ENCODE measurements at places on chromosomes 1 and 21.

- no peak for DNase-seq
These were observed 180.4 kb downstream of the FOXD2 start for GRCh38 chr1:47618222-47618720.

GRCh38 chr1:36172983-36173382 lies 17.0 kb downstream of the MAP7D1 start:
- DNase-seq, result no peak

DNA sequence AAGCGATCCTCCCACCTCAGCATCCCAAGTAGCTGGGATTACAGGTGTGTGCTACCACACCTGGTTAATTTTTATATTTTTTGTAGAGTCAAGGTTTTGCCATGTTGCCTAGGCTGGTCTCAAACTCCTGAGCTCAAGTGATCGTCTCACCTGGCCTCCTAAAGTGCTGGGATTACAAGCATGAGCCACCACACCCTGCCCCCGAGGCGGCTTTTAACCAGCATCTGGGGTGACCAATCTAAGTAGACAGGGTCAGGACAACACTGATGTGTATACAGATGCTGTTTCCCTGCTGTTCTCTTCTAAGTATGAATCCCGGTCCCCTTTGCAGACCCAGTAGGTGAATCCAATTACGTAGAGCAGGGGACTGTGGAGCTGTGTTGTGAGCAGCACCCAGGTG lies 23.9 kb downstream of the THAP3 start:
- no peak for DNase-seq

DNA sequence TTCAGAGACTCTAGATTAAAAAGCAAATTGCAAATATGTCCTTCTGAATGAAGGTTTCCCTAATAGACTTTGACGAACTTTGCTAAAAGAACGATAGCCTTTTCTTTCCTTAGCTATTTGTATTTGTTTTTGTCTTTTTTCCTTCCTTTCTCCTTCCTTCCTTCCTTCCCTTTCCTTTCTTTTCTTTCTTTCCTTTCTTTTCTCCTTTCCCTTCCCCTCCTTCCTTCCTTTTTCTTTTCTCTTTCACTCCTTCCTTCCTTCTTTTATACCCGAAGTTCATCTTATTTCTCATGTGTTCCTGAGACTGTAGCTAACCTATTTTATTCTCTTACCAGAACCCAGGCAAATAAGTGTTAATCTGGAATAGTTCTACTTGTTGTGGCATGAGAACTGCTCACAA lies 381.2 kb upstream of the RUNX1 start:
- no peak for DNase-seq

DNA sequence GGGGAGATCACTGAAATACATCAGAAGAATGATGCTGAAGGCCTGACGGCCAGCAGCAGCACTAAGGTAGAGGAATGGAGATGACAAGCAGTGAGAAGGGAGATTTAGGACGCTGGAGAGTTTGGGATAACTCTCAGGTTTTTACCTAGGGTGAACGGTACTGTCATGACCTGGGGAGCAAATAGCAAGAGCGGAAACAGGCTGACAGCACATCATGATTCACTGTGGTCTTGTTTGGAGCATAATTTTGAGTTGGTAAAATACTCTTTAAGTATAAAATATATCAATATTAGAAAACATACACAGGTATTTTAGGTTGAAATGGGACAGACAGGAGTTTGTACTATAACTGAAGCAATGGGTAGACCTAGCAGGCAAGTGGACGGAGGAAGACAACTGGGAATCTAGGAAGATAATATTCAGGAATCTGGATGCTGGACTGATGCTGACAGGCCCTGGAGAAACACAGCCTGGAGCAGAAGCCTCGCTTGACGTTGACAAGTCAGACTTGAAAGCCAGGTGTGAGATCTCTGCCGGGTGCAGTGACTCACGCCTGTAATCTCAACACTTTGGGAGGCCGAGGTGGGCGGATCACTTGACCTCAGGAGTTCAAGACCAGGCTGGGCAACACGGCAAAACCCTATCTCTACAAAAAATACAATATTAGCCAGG lies 33.3 kb downstream of the ALG14 start:
- no peak for DNase-seq

DNA sequence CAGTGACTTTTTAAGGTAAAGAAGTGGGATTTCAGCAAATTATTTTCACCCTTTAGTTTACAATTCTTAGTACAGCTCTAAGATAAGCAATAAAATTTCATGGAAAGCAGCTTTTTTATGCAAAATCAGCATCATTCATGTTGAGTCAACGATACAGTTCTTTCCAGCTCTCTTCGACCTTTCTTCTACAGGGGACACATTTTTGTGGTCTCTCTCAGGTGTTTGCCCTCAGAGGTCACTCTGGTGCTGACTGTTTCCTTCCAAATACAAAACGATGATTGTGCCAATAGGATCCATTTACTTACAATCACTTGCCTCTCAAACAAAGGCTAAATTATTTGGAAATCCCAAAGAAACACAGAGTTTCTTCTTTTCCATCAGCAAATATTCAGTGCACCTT lies 51.0 kb downstream of the PSMG1 start:
- no peak for DNase-seq

All from CD4-positive, alpha-beta T cell treated with Interleukin-12 subunit alpha and Interleukin-12 subunit beta, for 1 hour (primary cell).